ENCODE measurements at places on chromosomes 3 and 15.

DNA sequence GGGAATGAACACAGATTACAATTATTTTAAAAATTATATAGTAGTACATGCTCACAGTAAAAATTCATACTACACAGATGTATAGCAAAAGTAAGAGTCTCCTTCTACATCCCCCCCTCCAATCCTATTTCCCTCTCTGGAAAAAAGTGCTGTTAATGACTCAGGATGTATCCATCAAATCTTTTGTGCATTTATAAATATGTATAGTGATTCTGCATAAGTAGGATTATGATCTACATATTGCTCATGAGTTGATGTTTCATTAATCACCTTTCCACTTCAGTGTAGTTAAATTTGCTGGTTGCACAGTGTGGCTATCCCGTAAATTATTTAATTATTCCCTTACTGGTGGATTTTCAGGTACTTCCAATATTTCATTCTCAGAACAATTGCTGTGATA lies 25.3 kb downstream of the ARL14 start:
- DNase-seq, result no peak

DNA sequence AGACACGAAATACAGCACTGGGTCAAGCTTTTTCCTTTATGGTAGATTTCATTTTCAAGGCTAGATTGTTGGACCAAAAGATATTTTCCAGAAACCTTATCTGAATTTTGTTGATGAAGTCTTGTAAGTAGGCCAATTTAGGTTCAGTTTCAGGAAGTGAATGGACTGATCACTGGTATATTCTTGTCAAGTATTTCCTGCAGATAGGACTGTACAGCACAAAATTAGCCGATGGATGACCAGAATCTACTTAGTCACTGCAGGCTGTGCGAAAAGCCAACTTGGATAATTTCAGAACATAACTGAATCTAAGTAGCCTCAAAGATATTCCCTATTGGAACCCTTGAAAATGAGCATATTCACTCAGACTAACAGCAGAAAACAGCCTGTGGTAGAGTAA lies 206.5 kb downstream of the NR1D2 start:
- no peak for DNase-seq

DNA sequence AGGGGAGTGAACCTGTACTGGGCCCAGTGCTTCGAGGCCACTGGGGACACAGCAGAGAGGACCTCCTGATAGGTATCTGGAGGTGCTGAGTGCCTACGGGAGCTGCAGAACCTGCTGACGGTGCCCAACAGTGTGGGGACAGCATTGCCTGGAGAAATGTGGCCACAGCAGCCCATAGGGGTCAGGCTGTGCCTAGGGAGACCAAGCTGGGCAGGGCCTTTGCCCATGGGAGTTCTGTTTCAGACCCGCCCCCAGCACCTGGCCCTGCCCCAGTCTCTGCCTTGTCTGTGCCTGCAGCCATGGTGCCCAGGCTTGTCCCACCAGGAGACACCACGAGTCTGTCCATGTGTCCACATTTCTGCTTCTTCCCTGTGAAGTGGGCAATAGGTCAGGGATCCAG lies 15.3 kb upstream of the RPL32 start:
- no peak for DNase-seq

- no peak for DNase-seq
Measured at GRCh38 chr15:55816017-55816416, 73.1 kb upstream of the PRTG start.

- DNase-seq, result no peak
Measured at GRCh38 chr15:92643849-92644815, 11.4 kb downstream of the FAM174B start.

GRCh38 chr15:58081456-58081855 lies 15.9 kb upstream of the ALDH1A2 start:
- DNase-seq, result no peak

- DNase-seq, result no peak
Measured at GRCh38 chr3:141379250-141379966, 11.1 kb downstream of the ZBTB38 start.

GRCh38 chr3:72265256-72266015 lies 480.5 kb upstream of the PROK2 start:
- DNase-seq, result no peak

Data from GM12891 (cell line).